ENCODE measurements at places on chromosomes 1 and 21. TPM values are rescaled to one million over a fixed set of nuclear protein-coding genes. Genes with fewer than 3 reads are reported as not detected.

Gene TARS2
- 9.2 TPM for total RNA-seq

Gene EVA1C
- total RNA-seq: 23.6 TPM

Gene LZIC
- total RNA-seq: 14.1 TPM

Gene GPR37L1
- not detected for total RNA-seq

Gene LMOD1
- total RNA-seq: 8.6 TPM

Gene PCP4
- total RNA-seq: not detected

Gene FAM177B
- not detected for total RNA-seq

Gene PFDN2
- 49.1 TPM for total RNA-seq

Gene LCE2B
- not detected for total RNA-seq

Gene DNAJC6
- total RNA-seq: 0.26 TPM

Gene SLC1A7
- total RNA-seq: 0.82 TPM

Gene LCE5A
- not detected for total RNA-seq

Gene ZSCAN20
- total RNA-seq: 6.0 TPM

Gene SAMD13
- total RNA-seq: 1.2 TPM

Gene GMEB1
- 8.5 TPM for total RNA-seq

Gene CRABP2
- total RNA-seq: 58.3 TPM

Gene ELAVL4
- total RNA-seq: not detected

Gene FCRL2
- not detected for total RNA-seq

Gene MPZ
- 0.34 TPM for total RNA-seq

Gene RGS4
- total RNA-seq: 12.3 TPM

Gene HIPK1
- 17.7 TPM for total RNA-seq

Gene DNAH14
- total RNA-seq: 5.8 TPM

Gene S100A10
- 243 TPM for total RNA-seq

Gene SLC26A9
- total RNA-seq: not detected

Gene MAN1C1
- 47.8 TPM for total RNA-seq

Gene JAM2
- 0.82 TPM for total RNA-seq

Gene BRDT
- not detected for total RNA-seq

Gene OR2T35
- not detected for total RNA-seq

Gene KPRP
- total RNA-seq: not detected

Gene RNPEP
- total RNA-seq: 72.5 TPM

Gene FLG2
- total RNA-seq: not detected

Data from pericardium fibroblast (primary cell).